ENCODE measurements at places on chromosomes 1 and 21.

DNA sequence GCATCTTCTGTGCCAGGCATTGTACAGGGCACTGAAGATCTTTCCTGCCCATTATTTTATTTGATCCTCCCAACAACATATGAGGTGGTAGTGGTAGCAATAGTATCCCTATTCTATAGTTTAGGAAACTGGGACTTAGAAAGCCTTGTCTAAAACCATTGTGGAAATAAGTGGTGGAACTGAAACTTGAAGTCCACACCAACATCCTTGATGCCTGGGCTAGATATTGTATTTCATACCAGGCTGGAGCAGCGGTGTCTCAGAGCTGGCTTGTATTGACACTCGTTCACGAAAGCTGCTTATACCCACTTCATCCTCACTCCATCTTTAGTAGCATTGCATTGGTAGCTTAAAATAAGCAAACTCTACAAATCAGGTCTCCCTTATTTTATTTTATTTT is 9.7 kb upstream of the CTSS start:
- DNase-seq, result no peak

DNA sequence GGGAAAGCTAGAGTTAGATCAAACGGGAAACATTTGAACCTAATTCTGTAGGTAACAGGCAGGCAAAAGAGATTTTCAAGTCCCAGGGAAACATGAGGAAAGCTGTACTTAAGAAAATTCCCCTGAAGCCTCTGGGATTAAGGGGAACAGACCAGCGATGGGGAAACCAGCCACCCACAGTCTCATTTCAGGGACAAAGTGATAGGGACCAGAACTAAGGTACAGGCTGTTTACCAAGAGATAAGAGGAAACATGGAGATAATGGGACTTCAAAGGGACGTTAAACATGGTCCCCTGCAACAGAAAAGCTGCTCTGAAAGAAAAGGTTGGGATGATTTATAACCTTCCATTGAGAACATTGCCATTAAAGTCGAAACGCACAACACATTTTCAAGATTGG is 84.4 kb downstream of the NTPCR start:
- no peak for DNase-seq

GRCh38 chr1:242455052-242455361 is 69.5 kb downstream of the PLD5 start:
- no peak for DNase-seq

DNA sequence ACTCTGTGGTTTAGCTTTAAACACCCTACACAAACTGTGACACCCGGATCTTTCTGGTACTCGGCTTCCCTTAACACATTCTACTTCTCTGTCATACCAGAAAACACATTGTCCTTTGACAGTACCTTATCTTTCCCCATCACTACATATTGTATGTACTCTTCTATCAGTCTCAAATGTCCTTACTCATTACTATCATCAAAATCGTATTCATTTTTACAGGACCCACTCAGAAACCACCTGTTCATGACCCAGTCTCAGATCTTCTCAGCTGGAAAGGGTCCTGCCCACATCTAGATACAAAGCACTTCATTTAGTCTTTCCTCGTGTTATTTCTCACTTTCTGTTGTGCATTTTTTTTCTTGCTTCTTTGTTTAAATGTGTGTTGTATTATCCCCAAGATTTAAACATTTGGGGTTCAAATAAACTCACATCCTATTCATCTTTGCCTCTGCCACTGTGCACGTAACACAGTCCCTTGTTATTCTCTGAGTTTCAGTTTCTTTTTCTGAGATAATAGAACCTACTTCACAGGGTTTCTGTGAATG is 27.7 kb downstream of the CD34 start:
- no peak for DNase-seq

- no peak for DNase-seq
These were observed 710 bp upstream of the SLC30A1 start for GRCh38 chr1:211579440-211580302.

DNA sequence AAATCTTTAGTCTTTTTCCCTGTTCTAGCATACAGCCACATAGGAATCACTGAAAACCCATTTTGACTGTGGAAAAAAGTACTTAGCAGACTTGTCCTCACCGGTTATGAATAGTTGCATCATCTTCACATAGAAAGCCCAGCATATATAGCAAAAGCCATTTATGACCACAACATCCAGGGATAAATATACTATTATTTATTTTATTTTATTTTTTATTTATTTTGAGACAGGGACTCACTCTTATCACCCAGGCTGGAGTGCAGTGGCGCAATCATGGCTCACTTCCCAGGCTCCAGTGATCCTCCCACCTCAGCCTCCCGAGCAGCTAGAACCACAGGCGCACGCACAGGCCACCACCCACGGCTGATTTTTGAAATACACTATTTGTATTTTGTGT is 175.3 kb downstream of the GALNT2 start:
- no peak for DNase-seq

DNA sequence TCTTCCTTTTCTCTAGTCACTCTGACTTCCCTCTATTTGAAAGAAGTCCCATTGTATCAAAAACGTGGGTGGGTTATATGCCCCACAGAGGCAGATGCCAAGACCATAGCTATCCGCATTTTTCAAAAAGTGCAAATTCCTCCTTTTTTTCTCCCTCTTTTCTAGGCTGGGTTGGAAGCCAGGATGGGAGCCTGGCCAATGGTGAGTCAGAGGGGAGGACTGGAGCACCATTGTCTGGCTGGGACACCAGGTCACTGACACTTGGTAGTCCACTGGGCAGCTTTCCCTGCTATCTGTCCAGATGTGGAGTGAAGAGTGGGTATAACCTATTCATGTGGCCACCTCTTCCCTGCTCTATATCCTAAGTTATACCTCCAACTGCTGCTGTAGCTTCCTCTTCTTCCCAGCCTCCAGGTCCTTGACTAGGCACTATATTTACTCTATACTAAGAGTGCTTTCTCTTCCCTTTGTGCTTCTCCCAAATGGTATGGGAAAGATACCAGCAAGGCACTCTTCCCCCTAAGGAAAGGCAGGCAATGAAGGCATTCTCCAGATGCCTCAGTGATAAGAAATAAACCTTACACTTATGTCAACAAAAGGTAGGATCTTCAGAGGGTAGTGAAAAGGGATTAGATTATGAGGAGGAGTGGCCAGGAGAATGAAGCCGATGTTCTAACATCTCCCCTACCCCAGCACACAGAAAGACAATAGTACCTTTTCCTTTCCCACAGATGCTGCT is 12.9 kb downstream of the PI4KB start:
- DNase-seq, result peak; percentile 71

DNA sequence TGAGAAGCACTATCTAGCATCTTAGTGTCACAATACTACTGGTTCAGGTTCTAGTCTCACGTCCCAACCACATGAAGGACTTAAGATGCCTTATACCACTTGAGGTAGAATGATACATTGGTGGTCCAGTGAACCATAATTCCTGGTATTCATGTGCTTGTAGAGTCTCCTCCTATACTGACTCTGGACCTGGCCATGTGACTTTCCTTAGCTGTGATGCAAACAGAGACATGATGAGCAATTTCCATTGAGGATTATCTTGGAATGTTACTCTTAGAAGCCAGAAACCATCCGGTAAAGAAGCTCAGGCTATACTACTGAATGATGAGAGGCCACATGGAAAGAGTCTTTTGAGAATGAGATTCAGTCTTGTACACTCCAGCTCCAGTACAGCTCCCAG is 105.7 kb downstream of the NME7 start:
- no peak for DNase-seq

Measured in femur (tissue), 1 donor.